ENCODE measurements at places on chromosomes 4 and X. TPM values are rescaled to one million over a fixed set of nuclear protein-coding genes. Genes with fewer than 3 reads are reported as not detected.
A peak's percentile ranks its signal among the peaks of the same experiment; 100 is the strongest.

TCEAL2 gene
- polyA plus RNA-seq: not detected

ADAM29 gene
- not detected for polyA plus RNA-seq

ATP10D gene
- 26.1 TPM for polyA plus RNA-seq

COL4A6 gene
- polyA plus RNA-seq: 0.69 TPM

OPRPN gene
- not detected for polyA plus RNA-seq

KLF8 gene
- polyA plus RNA-seq: 0.07 TPM

DNA sequence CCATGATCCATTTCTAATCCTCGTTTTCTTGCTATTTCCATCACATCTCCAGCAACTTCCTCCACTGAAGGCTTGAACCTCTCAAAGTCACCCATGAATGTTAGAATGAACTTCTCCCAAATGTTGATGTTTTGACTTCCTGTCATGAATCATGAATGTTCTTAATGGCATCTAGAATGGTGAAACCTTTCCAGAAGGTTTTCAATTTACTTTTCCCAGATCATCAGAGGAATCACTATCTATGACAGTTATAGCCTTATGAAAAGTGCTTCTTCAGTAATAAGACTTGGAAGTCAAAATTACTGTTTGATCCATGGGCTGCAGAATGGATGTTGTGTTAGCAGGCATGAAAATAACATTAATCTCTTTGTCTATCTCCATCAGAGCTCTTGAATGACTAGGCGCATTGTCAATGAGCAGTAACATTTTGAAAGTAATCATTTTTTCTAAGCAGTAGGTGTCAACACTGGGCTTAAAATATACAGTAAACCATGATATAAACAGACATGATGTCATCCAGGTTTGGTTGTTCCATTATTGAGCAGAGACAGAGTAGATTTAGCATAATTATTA, 268.2 kb downstream of the KCNIP4 start:
- H3K36me3 ChIP-seq: no peaks in the 10 kb centered on the region
- H3K4me3 ChIP-seq: no peak overlapping the region
- no peaks in the 10 kb centered on the region for H3K4me1 ChIP-seq
- H3K27me3 ChIP-seq: no peaks in the 10 kb centered on the region

DNA sequence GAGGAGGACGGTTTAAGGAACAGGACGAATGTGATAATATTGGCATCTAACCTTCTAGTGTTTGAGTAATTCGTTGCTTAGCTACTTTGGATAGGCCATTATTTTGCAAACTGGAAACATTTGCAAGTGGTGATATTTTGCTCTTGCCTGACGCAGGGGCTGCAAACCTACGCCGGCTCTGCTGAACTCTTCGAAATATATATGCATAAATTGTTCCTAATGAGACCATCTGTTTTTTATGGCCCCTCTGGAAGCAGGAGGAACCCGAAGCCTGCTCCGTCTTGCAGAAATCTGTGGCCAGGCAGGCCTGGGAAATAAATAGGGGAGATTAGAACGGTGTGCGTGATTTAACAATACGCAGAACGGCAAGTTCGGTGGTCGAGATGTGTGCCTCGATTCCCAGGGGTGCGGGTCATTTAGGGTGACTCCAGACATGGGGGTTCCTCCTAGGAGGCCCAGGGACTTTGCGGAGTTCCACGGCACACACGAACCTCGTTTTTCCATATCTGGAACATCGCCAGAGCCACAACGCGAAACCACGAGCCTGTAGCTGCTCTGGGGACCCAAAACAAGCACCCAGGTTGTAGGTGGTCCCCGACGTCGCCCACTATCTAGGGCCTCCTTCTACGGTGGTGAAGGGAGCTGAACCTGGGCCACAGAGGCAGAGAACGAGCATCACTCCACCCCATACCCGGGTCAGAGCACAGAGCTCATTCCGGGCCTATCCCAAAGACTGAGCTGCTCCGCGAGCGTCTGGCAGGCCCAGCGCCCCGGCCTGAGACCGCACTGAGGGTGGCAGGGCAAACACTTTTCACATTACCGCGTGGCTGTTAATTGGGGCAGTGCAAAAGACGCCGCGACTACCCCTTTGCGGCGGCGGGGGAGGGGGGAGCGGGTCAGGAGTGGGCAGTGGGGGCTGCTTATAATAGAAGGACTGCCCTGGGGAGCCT, 89.7 kb downstream of the BCOR start:
- no peaks in the 10 kb centered on the region for H3K36me3 ChIP-seq
- H3K27me3 ChIP-seq: peaks cover 30% of the 10 kb centered on the region
- no peak overlapping the region for H3K4me3 ChIP-seq

- H3K4me1 ChIP-seq: no peaks in the 10 kb centered on the region
- H3K27me3 ChIP-seq: no peaks in the 10 kb centered on the region
- peaks cover 7% of the 10 kb centered on the region for H3K36me3 ChIP-seq
- H3K27ac ChIP-seq: no peak overlapping the region
These were observed 6.8 kb upstream of the ANAPC4 start for GRCh38 chr4:25370242-25370641.

GRCh38 chrX:136880452-136881013, at the start of gene RBMX:
RBMX (minus strand) TSS chrX:136880725; CDS start chrX:136879427, 1,298 bp downstream.
- no peaks in the 10 kb centered on the region for H3K27me3 ChIP-seq
- peak within 1 kb of the TSS; percentile 94 for H3K27ac ChIP-seq
- no peaks in the 10 kb centered on the region for H3K4me1 ChIP-seq
- peak within 1 kb of the TSS; percentile 77 for H3K4me3 ChIP-seq
- H3K36me3 ChIP-seq: peaks cover 16% of the 10 kb centered on the region

DNA sequence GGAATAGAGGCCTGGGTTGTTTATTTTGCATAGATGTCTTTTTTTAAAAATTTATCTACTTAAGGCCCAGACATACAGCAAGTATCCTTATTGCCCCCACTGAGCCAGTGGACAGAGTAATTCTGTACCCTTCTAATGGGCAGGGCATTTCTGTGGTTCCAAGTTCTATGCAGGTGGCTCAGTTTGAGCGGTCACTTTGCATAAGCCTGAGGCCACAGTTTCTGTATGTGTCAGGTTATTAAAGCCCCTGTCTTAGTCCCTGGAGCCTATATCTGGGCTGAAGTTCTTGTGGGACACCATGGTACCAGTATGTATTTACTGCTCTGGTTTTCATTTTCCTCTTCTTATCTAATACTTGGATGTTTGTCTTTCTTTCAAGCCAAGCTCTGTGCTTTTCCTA, 168.8 kb downstream of the MID1IP1 start:
- H3K36me3 ChIP-seq: no peaks in the 10 kb centered on the region
- no peak overlapping the region for H3K27ac ChIP-seq
- peaks cover 7% of the 10 kb centered on the region for H3K27me3 ChIP-seq

- H3K4me3 ChIP-seq: no peak overlapping the region
- DNase-seq: no peak
- no peak overlapping the region for H3K27ac ChIP-seq
- H3K36me3 ChIP-seq: peaks cover 19% of the 10 kb centered on the region
These were observed 178.0 kb downstream of the DCLK2 start for GRCh38 chr4:150256225-150256620.

DNA sequence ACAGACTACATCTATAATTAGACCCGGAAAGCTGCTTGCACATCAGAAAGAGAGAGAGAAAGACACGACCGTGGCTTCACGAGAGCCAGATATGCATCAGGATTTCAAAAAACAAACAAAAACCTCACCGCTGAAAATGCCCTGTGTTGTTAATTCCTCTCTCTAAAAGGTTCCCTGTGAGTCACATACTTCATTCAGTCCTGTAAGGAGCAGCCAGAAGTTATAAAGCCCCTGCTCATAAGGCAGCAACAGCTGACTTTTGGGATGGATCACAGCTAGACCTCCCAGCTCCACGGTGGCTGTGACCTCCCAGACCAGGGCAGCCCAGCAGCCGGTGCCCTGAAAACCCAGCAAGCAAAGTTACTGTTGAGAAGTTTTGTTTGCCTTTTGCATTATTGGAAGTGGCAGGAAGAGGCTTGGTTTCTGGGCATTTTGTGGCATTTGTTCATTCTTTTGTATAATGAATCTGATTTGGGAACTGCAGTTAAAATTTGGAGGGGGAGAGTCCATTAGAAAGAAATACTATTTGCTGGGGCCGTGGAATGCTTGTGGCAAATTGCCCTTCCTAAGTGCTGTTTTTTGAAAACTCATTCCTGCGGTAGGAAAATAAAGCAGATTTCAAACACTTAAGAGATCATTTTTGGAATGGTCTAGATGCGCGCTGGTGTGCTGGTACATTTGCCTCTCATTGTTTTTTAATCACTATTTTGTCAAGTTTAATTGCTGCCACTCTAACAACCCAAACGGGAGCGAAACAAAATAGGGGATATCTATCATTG, 520.4 kb downstream of the BCOR start:
- H3K4me3 ChIP-seq: no peak overlapping the region
- H3K36me3 ChIP-seq: no peaks in the 10 kb centered on the region
- DNase-seq: no peak
- peaks cover 36% of the 10 kb centered on the region for H3K27me3 ChIP-seq
- peaks cover 2% of the 10 kb centered on the region for H3K4me1 ChIP-seq

GRCh38 chr4:1050486-1051213, 39.2 kb downstream of the FGFRL1 start:
- peaks cover 23% of the 10 kb centered on the region for H3K27me3 ChIP-seq
- DNase-seq: no peak
- H3K36me3 ChIP-seq: no peaks in the 10 kb centered on the region
- no peak overlapping the region for H3K4me3 ChIP-seq
- H3K27ac ChIP-seq: no peak overlapping the region

GRCh38 chr4:62119195-62119594, 919.1 kb downstream of the ADGRL3 start:
- H3K27ac ChIP-seq: no peak overlapping the region
- H3K4me3 ChIP-seq: no peak overlapping the region
- no peaks in the 10 kb centered on the region for H3K4me1 ChIP-seq
- no peaks in the 10 kb centered on the region for H3K27me3 ChIP-seq

- peaks cover 6% of the 10 kb centered on the region for H3K4me1 ChIP-seq
- H3K27me3 ChIP-seq: no peaks in the 10 kb centered on the region
- H3K27ac ChIP-seq: no peak overlapping the region
- DNase-seq: no peak
These were observed 211.3 kb downstream of the ARHGAP10 start for GRCh38 chr4:147943159-147943638.

- H3K4me1 ChIP-seq: no peaks in the 10 kb centered on the region
- H3K27me3 ChIP-seq: no peaks in the 10 kb centered on the region
- H3K36me3 ChIP-seq: no peaks in the 10 kb centered on the region
- H3K27ac ChIP-seq: no peak overlapping the region
- no peak overlapping the region for H3K4me3 ChIP-seq
- DNase-seq: peak; percentile 27
These were observed 19.1 kb upstream of the ZXDA start for GRCh38 chrX:57929373-57929772.

DNA sequence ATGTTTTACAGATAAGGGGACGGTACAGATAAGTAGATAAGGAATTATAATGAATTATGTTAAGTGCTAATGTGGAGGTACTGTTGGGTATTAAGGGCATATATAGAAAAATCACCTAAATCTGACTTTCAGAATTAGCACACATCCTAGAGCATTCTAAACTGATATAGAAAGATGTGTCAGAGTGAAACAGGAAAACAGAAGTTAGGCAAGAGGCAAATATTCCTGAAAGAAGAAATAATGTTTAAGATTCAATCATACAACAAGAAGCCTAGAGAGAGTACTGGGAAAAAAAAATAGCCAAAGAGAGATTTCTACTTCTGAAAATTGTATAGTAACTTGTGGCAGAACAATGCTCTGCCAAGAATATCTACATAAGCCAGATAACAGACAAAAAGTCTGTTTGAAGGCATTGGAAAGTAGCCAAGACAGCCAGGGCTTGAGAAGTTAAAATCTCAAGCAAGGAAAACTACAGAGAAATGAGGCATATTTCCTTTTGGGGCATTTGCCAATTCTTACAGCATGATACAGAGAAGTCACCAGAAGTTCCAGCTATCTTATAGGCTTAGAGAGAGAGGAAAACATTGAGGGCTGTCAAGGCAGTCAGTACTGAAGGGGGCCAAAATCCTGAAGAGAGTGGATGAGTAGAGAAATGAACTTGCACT, 646.0 kb downstream of the RPA4 start:
- H3K4me3 ChIP-seq: no peak overlapping the region
- no peaks in the 10 kb centered on the region for H3K4me1 ChIP-seq
- H3K36me3 ChIP-seq: no peaks in the 10 kb centered on the region
- peak; percentile 54 for DNase-seq

- peak; percentile 36 for DNase-seq
- H3K27me3 ChIP-seq: no peaks in the 10 kb centered on the region
- H3K4me1 ChIP-seq: no peaks in the 10 kb centered on the region
These were observed 110.9 kb upstream of the ANK2 start for GRCh38 chr4:112938461-112939058.

DNA sequence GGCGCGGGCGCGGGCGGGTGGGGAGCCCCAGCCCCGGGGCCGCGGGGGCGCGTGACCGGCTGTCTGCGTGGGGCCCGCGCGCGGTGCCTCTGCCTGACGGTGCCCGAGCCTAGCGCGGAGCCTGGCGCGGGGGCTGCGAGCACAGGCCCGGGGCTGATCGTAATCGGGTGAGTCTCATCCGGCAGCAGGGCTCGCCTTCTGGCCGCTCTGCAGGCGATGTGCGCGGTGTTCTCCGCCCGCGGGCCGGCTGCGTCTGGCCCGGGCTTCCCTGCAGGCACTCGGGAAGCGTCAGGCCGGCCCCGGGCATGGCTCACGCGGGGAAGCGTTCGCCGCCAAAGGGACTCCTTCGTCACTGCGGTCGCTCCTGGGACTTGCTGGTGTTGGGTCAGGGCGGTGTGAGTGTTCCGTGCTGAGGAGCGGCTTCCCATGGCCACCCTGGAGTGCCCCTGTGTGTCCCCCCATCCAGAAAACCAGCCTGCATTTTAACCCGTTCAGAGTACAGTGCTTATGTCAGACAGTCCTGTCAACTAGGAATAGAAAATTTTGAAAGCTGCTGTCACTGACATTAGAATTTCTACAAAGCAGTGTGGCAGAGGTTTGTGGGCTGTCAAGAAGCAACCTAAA, 40.6 kb downstream of the FAM149A start:
- peak overlapping the region; percentile 45 for H3K4me3 ChIP-seq
- H3K36me3 ChIP-seq: no peaks in the 10 kb centered on the region

DNA sequence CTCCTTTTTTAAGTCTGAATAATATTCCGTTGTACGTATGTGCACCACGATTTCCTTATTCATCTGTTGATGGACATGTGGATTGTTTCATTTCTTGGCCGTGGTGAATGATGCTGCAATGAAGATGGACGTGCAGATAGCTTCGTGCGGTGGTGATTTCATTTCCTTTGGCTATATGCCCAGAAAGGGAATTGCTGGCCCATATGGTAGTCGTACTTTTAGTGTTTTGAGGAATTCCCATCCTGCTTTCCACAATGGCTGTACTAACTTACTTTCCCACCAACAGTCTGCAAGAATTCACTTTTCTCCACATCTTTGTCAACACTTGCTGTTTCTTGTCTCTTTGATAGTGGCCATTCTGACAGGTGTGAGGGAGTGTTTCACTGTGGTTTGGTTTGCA, 12.8 kb downstream of the ZFP42 start:
- H3K27me3 ChIP-seq: no peaks in the 10 kb centered on the region
- no peaks in the 10 kb centered on the region for H3K4me1 ChIP-seq
- no peak overlapping the region for H3K27ac ChIP-seq
- no peak overlapping the region for H3K4me3 ChIP-seq
- H3K36me3 ChIP-seq: no peaks in the 10 kb centered on the region

- no peaks in the 10 kb centered on the region for H3K27me3 ChIP-seq
- no peaks in the 10 kb centered on the region for H3K36me3 ChIP-seq
- no peaks in the 10 kb centered on the region for H3K4me1 ChIP-seq
- H3K4me3 ChIP-seq: no peak overlapping the region
- H3K27ac ChIP-seq: no peak overlapping the region
- DNase-seq: no peak
These were observed 82.4 kb downstream of the GPM6A start for GRCh38 chr4:175729665-175730064.

Data from IMR-90 (cell line).